HTR-8/SVneo (cell line): ENCODE measurements at places on chromosomes 4 and X.
A peak's percentile ranks its signal among the peaks of the same experiment; 100 is the strongest.

DNA sequence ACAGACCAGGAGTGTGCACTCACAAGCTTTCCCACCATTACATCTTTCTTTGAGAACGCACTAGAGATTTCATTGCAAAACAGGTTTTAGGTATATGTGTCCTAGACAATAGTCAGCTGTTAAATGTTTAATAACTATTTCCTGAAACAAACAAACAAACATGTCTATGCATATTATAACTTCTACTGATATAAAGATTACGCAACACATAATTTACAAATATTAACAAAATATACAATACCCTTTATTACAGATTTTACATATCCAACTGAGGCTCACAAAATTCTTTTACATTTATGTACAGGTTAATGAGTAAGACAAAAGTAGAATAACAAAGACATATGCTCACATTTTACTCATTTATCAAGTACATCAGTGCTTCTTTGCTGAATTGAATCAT, 1554.0 kb upstream of the PCDH10 start:
- no peak for DNase-seq

DNA sequence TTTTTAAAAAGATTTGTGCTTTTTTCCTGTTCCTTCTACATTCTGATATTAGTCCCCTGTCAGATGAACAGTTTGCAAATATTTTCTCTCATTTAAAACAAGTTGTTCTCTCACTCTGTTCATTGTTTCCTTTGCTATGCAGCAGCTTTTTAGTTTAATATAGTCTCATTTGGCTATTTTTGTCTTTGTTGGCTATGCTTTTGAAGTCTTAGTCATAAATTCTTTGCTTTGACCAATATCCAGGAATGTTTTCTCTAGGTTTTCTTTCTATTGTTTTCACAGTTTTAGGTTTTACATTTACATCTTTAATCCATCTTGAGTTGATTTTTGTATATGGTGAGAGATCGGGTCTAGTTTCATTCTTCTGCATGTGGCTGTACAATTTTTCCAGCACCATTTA, 136.8 kb downstream of the TET2 start:
- no peak for DNase-seq

GRCh38 chr4:169094656-169095231, 84.7 kb upstream of the CBR4 start:
- no peak for DNase-seq

DNA sequence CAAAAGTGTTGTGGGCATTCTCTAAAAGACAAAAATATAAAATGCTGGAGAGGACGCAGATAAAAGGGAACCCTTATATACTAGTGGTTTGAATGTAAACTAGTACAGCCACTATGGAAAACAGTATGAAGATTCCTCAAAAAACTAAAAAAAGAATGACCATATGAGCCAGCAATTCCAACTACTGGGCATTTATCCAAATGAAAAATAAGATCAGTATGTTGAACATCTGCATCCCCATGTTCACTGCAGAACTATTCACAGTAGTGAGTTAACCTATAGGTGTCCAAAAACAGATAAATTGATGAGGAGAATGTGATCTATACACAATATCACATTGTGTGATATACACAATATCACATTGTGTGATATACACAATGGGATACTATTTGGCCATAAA, 1615.3 kb downstream of the PCDH18 start:
- no peak for DNase-seq

DNA sequence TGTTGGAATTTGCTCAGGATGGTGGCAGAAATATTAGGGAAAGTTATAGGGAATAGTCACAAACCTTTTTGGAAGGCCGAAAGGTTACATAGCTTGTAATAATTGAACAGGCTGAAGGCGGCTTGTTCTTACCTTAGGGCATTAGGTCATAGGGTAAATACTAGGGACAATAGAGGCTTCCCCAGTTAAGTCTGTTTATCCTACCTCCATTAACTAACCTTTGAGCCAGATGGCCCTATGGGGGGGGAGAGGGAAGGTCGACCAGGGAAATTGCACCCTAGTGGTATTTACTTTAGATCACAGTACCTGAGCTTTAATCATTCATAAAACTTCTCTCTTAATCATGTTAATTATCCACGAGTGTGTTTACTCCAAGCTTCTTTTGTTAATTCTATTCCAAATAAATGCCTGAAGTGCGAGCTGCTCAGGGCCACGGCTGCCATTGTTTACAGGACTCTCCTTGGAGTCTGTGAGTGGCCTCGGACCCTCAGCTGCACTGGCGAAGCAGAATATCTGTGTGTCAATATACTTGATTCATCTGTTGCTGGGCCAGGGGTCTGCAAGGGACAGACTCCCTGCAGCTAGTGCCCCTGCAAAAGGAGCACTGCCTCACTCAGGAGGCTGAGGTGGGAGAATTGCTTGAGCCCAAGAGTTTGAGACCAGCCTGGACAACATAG, 22.9 kb downstream of the PAGE2 start:
- no peak for DNase-seq

DNA sequence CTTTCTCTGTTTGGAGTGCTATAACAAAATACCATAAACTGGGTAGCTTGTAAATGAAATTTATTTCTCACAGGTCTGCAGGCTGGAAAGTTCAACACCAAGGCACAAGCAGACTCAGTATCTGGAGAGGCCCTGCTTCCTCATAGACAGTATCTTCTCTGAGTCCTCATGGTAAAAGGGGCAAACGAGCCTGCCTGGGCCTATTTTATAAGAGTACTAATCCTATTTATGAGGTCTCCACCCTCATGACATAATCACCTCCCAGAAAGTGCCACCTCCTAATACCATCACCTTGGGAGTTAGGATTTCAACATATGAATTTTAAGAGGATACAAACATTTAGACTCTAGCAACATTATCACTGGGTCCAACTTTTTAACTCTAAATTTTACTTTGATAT, 200.3 kb downstream of the STPG2 start:
- DNase-seq, result no peak

GRCh38 chr4:129346734-129347133, 250.8 kb downstream of the C4orf33 start:
- DNase-seq, result no peak

DNA sequence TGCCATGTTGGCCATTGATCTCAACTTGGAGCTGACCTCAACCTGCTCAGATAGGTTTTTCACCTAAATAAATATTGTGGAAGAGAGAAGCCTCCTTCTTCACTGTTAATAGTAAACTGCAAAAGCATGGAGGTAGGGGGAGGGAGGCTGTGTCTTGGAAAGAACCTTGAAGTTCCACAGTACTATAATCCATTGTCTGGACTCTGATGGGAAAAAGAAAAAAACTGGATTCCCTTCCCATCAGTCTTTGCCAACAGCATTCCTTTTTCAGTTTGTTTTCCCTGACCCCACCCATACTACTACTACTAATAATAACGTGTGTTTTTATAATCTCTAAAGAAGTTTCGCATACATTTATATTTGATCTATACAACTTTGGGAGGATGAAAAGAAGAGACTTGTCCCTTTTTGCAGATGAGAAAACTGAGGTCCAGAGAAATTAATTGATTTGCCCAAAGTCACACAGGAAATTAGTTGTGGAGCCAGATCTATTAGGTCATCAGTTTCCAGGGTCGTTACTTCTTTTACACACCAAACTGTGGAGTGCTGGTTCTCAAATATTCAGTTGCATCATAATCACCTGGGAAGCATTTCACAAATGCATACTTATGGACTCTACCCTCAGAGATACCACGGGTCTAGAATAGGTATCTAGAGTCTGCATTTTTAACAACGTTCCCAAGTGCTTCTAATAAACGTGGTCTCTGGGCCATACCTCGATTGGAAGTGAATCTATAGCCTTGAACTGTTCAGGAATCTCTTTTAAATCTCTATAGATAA, 59.1 kb downstream of the LUZP4 start:
- DNase-seq, result no peak

- no peak for DNase-seq
Measured at GRCh38 chr4:48490012-48490679, at the start of gene ZAR1. Gene ZAR1 (plus strand): TSS chr4:48490252. CDS start chr4:48490292, 40 bp downstream.

DNA sequence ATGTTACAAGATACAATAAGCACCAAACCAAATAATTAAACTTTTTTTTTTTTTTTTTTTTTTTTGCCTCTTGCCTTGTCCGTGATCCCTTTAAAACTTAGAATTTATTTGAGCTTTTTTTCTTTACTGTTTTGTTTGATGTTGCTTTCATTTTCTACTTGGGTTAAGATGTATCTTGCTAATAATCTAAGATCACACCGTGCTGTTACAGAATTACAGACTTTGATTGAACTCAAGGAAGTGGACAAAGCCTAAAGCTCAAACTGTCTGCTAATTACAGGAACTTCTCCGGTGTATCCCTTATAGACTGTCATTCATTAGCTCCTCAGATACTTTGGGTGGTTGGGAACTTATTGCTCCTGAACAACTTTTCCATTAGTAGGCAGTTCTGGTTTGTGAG, 26.5 kb downstream of the STIM2 start:
- DNase-seq, result no peak

DNA sequence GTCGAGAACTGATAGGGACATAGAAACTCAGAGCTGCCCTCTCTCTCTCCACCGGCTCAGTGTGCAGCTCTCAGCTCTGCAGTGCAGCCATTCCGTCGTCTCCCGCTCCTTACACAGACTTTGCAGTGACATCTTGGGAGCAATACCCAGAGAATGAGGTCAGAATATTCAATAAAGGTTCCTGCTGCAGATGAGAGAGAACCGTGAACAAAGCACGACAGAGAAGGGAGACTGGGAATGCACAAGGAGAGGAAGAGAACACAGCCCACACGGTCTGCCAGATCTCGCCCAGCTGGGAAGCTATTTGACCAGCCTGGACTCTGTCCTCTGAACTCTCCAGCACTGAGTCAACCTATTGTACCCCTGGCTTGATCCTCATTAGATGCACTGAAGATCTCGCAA, 118.0 kb upstream of the PPARGC1A start:
- no peak for DNase-seq

- no peak for DNase-seq
Measured at GRCh38 chr4:139921429-139922184, 232.4 kb downstream of the MAML3 start.

GRCh38 chr4:109826719-109827118, 1.1 kb upstream of the RRH start:
- DNase-seq, result no peak

- DNase-seq, result peak; percentile 10
Measured at GRCh38 chr4:142563682-142564291, 282.3 kb downstream of the INPP4B start.

DNA sequence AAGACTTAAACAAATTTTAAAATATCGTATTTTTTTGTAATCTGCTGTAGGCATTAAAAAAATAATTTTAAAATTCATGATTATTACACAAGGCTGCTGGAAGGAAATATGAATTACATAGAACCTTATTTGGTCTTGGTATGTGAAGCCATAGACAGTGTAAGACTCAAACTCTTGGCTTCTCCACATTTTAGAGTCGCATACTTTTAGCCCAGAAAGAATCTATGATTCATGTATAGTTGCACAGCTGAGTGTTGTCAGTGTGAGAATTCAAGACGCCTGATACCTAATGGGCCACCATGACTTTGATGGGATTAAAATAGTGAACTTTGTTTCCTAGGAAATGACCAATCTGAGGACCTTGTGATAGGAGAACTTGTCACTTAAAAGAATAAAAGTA, 1.4 kb downstream of the INTU start:
- no peak for DNase-seq

GRCh38 chrX:37998586-37999262, 7.6 kb upstream of the SYTL5 start:
- no peak for DNase-seq

DNA sequence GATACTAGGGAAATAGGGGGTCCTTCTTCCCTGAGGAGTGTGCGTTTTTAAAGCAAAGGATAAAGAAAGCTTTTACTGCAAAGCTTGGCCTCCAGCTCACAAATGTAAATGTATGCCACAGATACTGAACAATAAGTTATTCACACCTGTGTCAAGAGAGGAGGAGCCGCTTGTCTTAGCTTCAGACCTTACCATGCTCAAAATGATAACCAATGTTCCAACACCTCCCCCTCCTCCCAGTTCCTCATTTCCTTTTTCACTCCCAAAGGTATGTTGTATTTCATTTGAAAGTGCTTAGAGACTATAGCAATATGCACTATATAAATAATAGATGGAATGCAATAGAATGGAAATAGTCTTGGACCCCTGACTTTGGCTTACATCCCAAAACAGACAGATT, 47.0 kb upstream of the RAPGEF2 start:
- no peak for DNase-seq

DNA sequence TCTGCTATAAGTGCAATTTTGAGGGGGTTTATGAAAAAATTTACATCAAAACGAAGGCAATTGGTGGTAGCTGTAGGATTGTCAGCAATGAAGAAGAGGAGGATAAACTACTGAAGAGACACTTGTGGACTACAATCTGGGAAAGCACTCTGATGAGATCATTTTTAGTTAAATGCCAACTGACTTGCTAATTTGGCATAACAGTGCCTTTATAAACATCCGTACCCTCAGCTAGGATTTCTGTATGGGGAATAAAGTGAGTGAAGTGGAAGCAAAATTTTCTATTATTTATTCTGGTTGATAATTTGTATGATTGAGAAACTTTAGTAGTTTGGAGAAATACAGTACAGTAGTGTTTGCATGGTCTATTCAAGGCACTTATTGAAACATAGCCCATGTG, 11.2 kb upstream of the GNRHR start:
- no peak for DNase-seq

DNA sequence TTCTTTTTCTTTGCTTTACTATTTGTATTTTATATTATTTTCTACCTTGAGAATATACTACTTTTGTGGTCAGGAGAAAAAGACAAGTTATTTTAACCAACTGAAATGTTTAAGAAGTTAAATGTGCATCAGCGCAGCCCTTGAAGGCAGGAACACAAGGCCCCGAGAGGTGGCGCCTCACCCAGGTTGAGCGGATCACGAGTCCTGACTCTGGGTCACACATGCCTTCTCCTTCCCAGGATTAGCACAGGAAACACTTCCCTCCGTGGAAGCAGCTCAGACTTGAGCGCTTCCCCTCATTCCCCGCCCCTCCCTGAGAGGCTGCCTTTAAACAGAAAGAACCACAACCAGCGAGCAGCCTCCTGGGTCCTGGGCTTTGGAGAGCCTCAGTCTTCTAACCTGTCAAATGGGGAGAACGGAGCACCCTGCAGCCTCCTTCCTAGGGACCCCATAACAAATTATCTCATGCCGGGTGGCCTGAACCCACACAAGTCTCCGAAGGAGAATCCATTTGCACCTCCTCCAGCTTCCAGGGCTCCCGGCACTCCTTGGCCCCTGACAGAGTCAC, 217.6 kb downstream of the AFAP1 start:
- no peak for DNase-seq

- no peak for DNase-seq
Measured at GRCh38 chrX:16705370-16705769, 7.1 kb downstream of the CTPS2 start.

GRCh38 chr4:40858962-40859361, 109.2 kb downstream of the NSUN7 start:
- no peak for DNase-seq

GRCh38 chr4:168800926-168801325, 209.1 kb downstream of the CBR4 start:
- no peak for DNase-seq

DNA sequence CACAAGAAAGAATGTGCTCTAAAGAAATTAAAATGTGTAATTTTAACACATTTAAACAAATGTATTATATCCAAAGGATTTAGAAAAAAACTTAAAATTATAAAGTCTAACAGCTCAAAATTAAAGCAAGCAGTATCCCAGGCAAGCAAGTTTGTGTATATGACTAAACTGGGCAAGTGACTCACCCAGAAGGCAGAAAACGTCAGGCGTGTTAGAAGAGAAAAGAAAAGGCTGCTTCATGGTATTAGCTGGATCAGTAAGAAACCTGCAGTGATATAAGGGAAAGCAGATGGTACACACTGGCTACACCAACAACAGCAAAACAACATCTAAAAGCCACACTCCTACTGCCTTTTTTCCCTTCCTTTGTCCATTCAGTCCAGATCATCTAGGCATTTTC, 250.6 kb upstream of the NDST3 start:
- no peak for DNase-seq

- DNase-seq, result no peak
Measured at GRCh38 chr4:23547096-23547495, 342.8 kb downstream of the PPARGC1A start.
